ENCODE measurements at places on chromosomes 2 and 18.

DNA sequence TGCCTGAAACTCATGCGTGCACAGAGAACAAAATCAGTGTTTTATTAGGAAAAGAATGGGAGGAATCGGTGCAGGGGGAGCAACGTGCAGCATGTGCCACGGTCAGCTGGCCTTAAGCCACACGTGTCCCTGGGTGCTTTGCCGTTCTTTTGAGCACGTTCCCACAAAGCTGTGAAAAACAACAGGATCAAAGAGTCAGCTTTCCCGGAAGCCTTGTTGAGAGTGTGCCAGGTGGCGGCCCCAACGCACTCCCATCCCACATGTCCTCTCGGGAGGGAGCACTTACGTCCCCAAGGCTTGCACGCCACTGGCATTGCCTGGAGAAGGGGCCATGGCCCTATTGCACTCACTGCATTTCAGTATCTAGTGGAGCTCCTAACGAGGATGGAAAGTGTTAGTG, 511.2 kb downstream of the EIPR1 start:
- DNase-seq = no peak

DNA sequence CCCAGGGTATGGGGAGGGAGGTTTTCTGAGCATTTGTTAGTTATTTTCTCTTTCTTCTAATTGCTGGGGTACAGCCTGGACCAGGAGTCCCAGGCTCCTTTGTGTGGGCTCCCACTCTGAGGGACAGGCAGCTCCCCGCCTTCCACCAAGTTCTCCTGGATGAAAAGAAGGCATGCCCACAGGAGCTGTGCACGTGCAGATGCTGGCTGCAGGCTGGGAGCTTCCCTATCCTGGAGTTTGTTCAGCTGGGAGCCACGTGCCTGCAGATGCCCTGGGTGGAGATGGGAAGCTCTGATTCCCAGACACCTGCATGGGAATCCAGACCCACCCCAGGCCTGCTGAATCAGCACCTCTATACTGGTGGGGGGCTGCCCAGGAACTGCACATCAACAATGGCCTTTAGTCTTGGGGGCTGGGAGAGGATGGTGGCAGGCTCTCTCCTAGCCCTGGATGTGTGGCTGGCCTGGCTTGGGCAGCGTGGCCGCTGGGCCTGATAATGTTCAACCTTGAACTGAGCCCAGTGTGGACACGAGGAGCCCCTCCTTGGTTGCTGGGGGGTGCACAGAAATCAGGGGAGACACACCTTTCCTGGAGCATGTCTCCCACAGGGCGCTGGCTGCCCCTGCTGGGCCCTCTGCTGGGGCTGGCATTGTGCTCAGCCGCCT, 233.6 kb upstream of the HS6ST1 start:
- no peak for DNase-seq

DNA sequence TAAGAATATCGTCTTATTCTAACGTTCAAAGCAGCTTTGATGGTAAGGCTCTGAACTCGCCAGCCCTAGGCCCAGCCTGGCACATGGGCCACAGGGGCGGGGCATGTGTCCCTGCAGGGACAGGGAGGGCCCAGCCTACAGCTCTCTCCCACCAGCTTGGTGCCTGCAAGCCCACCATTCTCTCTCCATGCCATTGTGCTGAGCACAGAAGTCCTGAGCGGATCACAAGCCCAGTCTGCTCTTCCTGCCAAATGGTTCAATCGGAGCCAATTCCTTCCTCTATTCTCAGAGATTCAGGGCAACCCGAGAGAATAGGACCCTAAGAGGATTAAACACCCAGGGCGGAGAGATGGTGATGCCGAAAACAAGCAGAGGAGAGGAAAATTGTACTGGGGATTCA, 50.3 kb upstream of the APCDD1 start:
- DNase-seq = no peak

DNA sequence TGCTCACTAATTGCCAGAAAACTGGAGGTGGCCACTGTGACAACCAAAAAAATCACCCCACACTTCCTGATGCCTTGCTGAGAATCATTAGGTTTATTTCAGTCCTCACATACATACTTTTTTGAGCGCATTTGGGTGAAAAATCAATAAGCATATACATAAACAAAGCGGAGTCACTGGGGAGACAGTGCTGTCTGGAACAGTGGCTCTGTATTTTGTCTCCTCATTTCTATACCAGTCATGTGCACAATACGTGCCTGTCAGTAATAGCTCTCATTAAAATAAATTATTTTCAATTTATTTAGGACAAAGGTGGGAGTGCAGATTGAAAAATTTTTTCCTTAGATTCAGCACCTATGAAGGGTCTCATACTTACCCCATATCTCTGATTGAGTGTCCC, 48.2 kb downstream of the CXCR4 start:
- DNase-seq = no peak

GRCh38 chr2:98479959-98480524, 35.4 kb downstream of the INPP4A start:
- peak; percentile 60 for DNase-seq

Measured in mucosa of descending colon (tissue), 3 donors.